ENCODE measurements at places on chromosomes 5 and 9.

- no peak for DNase-seq
These were observed 7.4 kb downstream of the DMRTA1 start for GRCh38 chr9:22454016-22454415.

- DNase-seq: no peak
These were observed 94.1 kb upstream of the TRIM32 start for GRCh38 chr9:116592970-116593369.

DNA sequence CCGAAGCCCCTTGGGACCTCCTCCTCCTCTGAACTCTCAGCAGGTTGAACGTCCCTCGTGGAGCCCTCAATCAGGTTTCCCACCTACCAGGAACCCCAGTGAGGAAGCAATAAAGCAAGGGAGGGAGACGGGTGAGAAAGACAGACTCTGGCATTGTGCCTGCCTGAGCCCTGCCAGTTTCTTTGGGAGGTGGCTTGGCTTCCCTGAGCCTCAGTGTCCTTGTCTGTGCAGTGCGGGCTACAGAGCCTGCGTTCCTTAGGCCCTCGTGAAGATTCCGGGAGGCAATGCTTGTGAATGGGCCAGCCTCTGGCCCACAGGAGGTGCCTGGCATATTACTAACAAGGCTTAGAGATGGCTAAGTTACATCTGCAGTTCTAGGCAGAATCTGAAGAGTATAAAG lies 11.9 kb downstream of the GTF3C5 start:
- DNase-seq: no peak

DNA sequence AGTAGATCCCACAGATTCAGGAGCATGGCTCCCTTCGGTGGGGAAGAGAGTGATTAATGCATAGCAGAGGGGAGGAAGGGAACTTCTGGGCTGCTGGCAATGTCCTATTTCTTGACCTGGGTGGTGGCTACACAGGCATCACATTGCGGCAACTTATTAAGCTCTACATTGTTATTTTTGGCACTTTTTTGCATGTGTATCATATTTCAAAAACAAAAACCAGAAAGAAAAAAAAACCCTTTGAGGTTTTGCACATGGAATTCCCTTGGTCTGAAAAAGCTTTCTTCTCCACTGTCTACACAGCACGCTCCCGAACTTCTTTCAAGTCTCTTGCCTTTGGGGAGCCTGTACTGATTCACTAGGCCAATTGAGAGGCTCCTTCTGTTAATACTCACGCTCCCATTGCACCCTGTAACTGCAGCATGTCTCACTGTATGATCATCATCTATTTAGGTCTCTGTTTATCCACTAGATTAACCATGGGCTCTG lies 25.1 kb downstream of the CEMIP2 start:
- DNase-seq: no peak

GRCh38 chr9:19551124-19551929 lies 142.5 kb downstream of the ACER2 start:
- DNase-seq: no peak

DNA sequence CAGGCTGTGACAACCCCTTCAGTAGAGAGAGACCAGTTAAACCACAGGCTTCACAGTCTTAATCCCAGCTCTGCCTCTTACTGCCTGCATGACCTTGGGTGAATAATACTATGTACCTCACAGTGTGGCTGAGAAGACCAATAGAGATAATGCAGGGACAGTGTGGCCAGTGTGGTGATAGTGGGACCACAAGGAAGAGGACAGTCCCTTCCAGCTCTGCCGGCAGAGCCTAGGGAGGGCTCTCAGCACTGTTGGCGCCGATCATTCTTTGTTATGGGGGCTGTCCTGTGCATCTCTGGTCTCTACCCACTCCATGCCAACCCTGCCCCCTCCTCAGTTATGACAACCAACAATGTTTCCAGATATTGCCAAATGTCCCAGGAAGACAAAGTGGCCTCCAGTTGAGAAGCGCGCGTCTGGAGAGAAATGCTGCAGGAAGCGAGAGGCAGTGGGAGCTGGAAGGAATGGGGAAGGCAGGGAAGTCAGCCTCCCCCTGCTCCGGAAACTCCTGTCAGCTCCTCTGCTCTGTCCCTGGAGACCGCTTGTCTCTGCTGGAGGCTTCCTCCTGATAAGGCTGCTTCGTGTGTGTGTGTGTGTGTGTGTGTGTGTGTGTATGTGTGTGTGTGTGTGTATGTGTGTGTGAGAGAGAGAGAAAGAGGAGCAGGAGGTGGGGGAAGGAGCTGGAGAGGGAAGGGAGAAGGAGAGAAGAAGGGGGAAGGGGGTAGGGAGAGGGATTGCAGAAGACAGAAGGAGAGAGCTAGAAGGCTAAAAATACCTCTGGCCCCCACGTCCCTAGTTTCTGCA lies 31.8 kb upstream of the FABP6 start:
- DNase-seq: no peak

- no peak for DNase-seq
These were observed 2.8 kb downstream of the TICAM2 start for GRCh38 chr5:115599502-115599901.

- no peak for DNase-seq
These were observed 411.1 kb upstream of the NUDT12 start for GRCh38 chr5:103973669-103974068.

DNA sequence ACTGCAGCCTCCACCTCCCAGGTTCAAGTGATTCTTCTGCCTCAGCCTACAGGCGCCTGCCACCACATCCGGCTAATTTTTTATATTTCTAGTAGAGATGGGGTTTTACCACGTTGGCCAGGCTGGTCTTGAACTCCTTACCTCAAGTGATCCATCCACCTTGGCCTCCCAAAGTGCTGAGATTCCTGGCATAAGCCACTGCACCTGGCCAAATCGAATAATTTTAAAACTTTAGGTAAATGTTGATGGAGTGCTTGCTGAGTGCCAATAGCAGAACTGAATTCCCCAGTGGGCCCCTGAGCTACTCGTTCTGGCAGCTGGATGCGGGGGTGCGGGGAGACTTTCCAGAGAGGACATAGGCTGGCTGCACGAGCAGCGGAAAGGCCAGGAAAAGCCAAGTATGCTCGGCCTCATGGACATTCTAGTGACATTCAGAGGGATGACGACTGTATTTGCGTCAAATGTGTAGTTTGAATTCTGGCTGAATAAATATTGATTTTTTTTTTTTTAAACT lies 16.8 kb downstream of the TRAF2 start:
- no peak for DNase-seq

- DNase-seq: no peak
These were observed 209.1 kb downstream of the TARS1 start for GRCh38 chr5:33649549-33650482.
